AG04449 (cell line): ENCODE measurements at places on chromosomes 2 and 18.
A peak's percentile ranks its signal among the peaks of the same experiment; 100 is the strongest.

- no peak for DNase-seq
Measured at GRCh38 chr2:237473878-237474441, 13.1 kb upstream of the MLPH start.

- peak; percentile 14 for DNase-seq
Measured at GRCh38 chr18:45920367-45920766, 46.8 kb downstream of the EPG5 start.

- no peak for DNase-seq
Measured at GRCh38 chr2:122843503-122843902, 1088.1 kb downstream of the TSN start.

DNA sequence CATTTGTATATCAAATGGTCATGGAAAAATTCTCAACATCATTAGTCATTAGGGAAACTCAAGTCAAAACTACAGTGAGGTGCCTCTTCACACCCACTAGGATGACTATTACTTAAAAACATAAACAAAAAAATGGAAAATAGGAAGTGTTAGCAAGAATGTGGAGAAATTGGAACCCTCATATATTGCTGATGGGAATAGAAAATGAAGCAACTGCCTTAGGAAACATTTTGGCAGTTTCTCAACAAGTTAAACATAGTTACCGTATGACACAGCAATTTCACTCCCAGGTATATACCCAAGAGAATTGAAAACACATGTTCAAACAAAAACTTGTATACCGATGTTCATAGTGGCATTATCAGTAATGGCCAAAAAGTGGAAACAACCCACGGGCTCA is 18.1 kb upstream of the CYP26B1 start:
- DNase-seq = no peak

DNA sequence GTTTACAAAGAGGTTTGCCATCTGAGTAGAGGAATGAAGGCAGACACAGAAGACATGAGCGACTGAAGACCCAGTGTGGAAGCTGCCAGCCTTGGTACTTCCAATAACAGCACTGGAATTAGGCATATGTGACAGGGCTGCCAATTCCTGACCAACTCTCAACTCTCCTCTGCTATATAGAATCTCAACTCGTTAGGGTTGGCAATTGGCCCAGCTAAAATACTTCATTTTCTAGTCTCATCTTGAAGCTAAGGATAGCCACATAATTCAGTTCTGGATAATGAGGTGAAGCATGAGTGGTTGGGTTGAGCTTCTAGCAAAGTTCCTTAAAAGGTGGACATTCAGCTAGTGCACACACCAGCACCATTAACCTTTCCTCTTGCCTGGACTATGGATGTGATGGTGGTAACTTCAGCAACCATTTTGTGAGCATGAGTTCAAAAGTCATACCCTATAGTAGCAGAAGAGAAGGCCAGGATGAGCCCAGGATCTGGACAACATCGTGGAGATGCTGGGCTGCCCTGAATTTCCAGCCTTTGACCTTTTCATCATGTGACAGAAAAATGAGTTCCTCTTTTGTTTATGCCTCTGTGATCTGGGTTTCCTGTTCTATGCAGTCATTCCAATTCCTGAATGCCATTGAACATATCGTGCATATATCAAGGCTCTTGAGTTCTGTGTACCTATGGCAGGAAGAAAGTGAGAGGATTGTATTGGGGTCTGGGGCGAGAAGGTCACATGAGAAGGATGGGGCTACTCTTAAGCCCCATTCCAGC is 68.1 kb upstream of the HAAO start:
- no peak for DNase-seq

DNA sequence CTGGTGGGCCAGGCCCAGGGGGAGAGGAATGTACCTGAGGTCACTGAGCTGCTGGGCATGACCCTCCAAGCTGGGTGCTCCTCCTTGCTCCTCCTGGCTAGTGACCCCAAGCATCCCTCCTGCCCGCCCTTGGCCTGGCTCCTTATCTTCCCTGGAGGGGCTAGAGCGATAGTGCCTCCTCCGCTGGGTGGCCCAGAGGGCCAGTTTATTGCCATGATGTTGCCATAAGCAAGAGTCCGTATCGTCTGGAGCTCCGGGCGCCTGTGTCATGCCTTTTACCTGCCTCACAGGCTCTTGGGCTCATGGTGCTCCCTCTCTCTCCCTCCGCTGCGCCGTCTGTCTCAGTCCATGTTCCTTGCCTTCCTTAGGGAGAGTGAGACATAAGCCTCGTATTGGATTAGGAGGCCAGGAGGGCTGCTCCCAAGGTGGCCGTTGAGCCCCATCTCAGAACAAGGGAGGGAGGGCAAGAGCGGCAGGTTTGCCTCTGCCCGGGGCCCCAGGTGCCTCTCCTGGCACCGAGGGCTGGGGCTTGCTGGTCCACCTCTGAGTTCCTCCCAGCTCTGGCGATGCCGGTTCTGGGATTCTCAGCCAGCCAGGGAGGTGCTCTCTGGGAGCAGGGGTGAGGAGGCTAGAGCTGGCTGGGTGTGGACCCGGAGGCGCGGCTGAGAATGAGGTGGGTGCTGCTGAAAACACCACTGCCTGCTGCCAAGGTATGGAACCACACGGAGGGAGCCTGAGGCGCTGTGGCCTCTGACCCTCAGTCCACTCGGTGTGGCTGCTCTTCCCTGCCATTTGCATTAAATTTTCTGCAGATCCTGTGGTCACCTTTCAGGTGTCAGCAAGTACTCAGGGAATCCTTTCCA is 22.6 kb downstream of the KCNIP3 start:
- DNase-seq = no peak

- DNase-seq = no peak
Measured at GRCh38 chr18:8478166-8478967, 130.9 kb upstream of the RAB12 start.

DNA sequence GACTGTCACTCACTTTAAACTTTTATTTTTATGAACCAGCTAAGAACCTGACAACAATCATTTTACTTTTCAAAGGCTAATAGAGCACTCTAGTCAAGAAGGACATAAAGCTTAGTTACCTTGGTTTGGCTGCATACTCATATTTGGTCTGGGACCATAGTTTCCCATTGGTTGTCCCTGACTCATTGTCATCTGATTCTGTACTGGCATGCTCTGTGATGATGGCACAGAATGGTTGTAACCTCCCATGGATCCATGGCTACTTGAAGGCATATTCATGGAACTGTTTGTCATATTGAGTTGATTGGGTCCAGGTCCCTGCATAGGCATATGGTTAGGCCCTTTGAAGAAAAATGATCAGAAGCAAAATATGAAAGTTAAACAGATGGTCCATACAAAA is 37.9 kb downstream of the SS18 start:
- DNase-seq = no peak

DNA sequence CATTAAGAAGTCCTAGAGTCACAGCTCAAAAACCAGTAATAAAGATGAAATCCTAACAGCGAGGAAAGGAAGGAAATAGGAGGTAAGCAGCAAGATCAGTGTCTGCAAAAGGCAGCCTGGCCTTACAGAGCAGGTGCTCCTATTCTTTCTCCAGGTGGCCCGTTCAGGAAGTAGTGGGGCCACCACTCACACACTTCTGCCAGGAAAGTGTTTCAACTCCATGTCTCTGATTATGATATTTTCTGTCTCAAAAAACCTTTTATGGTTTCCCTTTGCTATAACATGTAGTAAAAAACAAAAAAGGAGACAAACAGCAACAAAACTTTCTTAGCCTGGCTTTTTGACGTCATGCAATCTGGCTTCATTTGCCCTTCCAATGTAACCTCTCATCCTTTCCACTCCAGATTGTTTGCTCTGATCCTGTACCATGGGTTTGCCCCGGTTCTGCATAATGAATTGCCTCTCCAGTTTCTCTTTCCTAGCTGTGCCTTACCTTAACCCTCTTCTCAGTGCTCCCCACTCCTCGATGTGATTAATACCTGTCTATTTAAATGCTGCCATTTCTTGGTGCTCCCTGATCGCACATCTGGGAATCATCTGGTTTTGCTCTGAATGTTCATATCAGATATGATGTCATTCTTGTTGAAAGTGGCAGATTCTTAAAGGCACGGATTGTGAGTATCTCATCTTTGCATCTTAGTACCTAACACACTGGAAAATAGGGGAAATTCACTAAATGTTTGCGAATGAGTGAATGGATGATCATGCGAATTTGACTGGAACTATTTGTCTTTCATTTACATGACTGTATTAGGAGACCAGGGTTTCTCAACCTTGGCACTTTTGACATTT is 50.6 kb upstream of the PTPRM start:
- no peak for DNase-seq

GRCh38 chr2:187403568-187404260 is 44.3 kb downstream of the CALCRL start:
- no peak for DNase-seq

GRCh38 chr2:237101118-237101979 is 15.7 kb downstream of the COPS8 start:
- DNase-seq = no peak

- DNase-seq = no peak
Measured at GRCh38 chr2:1652034-1652790, 92.1 kb downstream of the PXDN start.

GRCh38 chr2:137123226-137123625 is 357.9 kb downstream of the THSD7B start:
- no peak for DNase-seq

GRCh38 chr2:130920415-130921163 is 83.9 kb downstream of the ARHGEF4 start:
- DNase-seq = peak; percentile 5

- DNase-seq = no peak
Measured at GRCh38 chr2:53448591-53448990, 319.0 kb upstream of the CHAC2 start.

DNA sequence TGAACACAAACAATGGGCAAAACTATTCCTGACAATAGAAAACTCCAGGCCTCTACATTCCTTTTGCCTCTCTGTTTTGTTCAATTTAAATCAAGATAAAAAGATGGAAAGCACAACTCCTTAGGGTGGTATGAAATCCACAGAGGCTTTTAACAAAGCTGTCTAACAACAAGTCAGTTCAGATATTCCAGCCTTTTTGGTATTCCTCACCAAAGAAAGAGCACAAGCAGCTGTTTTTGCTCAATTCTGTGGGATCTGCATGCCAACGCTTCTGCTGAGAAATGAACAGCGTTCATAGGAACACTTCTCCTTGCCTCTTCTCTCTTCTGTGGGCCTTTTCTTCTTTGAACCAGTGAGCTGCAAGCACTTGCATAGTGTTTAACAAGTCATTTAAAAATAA is 411.6 kb upstream of the TCF4 start:
- DNase-seq = no peak

DNA sequence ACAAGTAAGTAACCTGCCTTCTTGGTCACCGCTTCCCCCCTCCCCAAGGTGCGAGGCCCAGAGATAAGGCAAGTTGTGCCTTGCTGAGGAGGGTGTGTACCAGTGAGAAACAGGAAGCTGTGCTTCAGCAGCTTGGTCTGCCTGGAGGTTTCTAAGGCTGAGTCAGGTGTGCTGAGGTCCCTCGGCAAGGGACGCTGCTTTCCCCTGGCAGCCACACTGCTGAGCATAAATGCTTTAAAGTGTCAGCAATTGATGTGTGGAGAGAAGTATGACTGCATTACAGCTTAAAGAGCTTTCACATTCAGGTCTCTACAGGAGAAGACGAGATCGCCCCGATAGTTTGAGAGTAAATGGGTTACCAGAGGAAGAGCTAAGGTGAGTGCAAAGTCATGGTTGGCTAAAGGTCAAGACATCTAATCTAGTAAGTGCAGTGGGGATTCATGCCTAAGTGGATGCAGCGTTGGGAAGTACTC is 86.9 kb downstream of the LIMS1 start:
- DNase-seq = no peak

DNA sequence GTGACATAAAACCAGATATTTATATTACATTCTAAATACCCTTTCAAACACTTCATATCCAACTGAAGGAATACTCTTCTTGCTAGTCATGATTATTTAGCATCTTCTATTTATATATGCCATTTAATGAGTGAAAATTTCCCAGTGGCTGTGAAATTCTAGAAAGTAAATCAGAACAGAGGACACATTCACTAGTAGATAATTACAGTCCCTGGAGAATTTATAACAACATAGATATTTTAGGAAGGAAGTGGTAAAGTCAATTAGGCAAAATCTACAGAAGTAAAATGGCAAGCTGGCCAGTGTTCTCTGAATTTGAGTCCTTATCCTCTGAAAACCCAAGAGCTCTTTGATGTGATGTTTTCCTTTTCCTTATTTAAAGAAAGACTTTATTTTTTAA is 121.8 kb downstream of the PMAIP1 start:
- no peak for DNase-seq

- DNase-seq = no peak
Measured at GRCh38 chr2:45909677-45910191, 258.3 kb downstream of the PRKCE start.

- no peak for DNase-seq
Measured at GRCh38 chr2:98691303-98691702, 39.6 kb downstream of the MGAT4A start.

DNA sequence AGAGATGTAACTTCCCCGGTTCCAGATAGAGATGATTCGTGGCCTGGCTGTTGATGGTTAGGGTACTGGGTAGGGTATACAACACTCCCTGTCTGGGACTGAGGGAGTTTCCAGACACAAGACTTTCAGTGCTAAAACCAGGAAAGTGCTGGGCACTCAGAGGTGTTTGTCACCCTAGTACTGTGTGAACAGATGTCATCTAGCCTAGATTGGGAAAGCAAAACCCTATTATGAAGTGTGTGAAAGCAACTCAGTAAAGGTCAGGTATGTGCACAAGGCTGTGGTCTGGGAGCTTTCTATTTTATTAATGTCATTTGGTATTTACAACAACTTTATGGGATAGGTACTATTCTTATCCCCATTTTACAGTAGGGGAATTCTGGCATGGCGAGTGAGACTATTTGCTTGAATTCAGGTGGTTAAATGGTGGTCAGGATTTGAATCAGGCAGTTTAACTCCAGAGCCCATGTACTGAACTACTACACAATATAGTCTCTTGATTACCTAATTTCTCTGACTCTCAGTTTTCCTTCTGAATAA is 2.6 kb downstream of the BZW1 start:
- DNase-seq = no peak

GRCh38 chr2:168239281-168239680 is 8.1 kb downstream of the STK39 start:
- no peak for DNase-seq

DNA sequence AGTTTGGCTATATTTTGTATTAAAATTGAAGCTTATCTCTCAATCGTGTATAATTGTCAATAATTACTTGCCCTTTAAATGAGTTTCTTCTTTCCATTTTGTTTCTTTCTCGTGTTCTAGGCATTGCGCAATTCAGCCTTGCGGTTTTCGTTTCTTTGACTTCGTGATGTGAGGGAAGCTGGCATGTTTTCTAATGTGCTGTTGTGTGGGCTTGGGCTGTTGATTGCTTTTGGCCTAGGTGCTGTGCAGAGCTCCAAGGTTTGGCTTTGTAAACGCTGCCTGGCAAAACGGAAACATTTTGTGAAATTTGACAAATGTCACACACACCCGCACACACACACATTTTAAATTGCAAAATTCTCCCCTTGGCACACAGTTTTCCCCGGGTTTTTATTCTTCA is 242.6 kb upstream of the TCF4 start:
- DNase-seq = no peak

DNA sequence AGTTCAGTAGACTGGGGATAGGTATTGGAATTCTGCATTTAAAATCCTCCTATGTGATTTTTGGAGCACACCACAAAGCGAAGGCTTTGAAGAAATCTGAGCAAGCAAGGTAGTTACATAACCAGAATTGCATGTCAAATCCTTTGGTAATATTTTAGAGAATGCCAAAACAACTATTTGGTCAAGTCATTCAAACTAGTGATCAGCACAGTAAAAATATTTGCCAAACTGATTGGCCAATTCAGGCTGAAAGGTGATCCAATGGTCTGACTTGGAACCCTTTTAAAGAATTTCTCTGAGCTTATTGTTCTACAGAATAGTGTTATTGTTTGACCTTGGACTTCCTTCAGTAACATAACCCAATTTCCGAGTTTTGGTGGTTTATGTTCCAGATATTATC is 214.2 kb upstream of the ETAA1 start:
- no peak for DNase-seq

- no peak for DNase-seq
Measured at GRCh38 chr2:9972621-9973479, 21.4 kb downstream of the GRHL1 start.
